Stomach (tissue), 19 donors: ENCODE measurements at places on chromosomes 11 and 22. TPM values are rescaled to one million over a fixed set of nuclear protein-coding genes. Genes with fewer than 3 reads are reported as not detected.

Gene TRIM44
- total RNA-seq, result 50.7 TPM

Gene FGF19
- not detected for total RNA-seq

Gene SGSM1
- total RNA-seq, result 1.3 TPM

Gene INSC
- 2.9 TPM for total RNA-seq

Gene F2
- 0.92 TPM for total RNA-seq

Gene OSM
- total RNA-seq, result not detected

Gene TEX12
- not detected for total RNA-seq

Gene GTF2H1
- total RNA-seq, result 54.3 TPM

Gene POLR3H
- total RNA-seq, result 7.1 TPM

Gene SHANK3
- total RNA-seq, result 7.6 TPM

Gene BATF2
- not detected for total RNA-seq

Gene H19
- 160 TPM for total RNA-seq

Gene PGR
- total RNA-seq, result 1.0 TPM

Gene TIGD3
- total RNA-seq, result not detected

Gene SLC22A6
- not detected for total RNA-seq

Gene GNG3
- total RNA-seq, result not detected

Gene SDHD
- total RNA-seq, result 51.3 TPM

Gene DGCR6
- total RNA-seq, result 2.5 TPM

Gene ELF5
- total RNA-seq, result not detected

Gene WNT7B
- total RNA-seq, result not detected

Gene GNAZ
- total RNA-seq, result 18.8 TPM
